ENCODE measurements at places on chromosomes 4 and X.

DNA sequence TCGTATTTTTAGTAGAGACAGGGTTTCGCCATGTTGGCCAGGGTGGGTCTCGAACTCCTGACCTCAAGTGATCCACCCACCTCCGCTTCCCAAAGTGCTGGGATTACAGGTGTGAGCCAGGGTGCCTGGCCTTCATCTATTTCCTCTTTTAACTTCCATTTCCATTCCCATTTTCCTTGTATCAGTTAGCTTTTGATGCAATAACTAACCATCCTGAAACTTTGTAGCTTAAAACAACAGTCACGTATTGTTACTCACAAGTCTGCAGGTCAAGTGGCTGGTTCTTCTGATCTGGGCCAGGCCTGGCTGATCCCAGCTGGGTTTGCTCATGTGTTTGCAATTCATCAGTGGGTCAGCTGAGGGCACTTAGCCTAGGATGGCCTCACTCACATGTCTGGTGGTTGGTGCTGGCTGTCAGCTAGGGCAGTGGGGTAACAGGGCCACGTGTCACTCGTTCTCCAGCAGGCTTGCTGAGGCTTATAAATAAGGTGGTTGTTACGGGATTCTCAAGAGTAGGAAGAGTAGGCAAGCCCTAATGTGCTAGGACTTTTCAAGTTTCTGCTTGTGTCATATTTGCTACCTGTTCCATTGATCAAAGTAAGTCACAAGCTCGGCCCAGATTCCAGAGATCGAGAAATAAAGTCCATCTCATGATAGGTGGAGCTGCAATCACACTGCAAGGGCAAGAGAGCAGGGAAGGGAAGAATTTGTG lies 88.2 kb downstream of the SOWAHB start:
- DNase-seq = no peak

DNA sequence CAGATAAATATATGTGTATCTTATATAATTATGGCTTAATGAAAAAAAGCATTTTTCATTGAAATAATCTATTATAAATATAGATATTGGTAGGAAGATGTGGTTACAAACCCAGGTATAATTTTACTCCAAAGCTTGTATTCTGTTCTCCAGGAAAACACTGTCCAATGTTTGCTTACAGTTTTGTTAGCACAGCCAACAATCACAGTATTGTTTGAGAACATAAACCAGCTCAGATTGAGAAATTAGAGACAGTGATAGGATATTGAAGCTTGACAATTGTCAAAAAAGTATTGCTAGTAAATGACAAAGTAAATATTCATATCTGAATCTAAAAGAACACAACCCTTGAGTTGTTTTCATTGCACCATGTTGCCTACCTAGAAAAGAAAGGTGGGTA lies 228.8 kb downstream of the ADGRL3 start:
- DNase-seq = no peak

DNA sequence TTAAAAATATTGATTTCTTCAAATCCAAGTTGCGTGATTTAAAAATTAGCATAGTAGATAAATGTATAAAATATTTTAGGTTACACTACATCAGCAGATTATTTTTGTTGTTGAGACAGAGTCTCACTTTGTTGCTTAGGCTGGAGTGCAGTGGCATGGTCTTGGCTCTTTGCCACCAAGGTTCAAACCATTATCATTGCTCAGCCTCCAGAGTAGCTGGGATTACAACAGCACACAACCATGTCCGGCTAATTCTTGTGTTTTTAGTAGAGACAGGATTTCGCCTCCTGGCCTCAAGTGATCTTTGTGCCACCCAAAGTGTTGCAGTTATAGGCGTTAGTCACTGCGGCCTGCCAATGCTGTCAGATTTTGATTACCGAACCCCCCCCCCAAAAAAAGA lies 1390.5 kb upstream of the TENM3 start:
- DNase-seq = no peak

- DNase-seq = no peak
These were observed 105.8 kb downstream of the GEMIN8 start for GRCh38 chrX:13923845-13924244.

DNA sequence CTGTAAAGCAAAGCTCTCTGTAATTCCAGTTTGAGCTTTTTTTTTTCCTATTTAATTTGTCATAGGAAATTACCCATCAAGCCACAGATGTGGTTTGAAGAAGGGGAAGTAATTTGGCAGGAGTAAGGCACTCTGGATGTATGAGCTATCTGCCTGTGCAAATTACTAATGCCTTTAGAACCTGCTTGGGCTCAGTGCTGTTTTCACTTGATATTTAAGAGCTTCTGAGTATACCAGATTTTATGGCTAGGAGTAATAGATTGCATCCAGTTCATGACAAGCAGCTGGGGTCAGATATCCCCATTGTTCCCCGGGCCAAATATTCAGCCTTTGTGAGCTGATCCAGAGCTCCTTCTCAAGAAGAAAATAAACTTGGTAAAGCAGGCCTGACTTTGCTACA lies 89.1 kb downstream of the DCAF8L2 start:
- no peak for DNase-seq

DNA sequence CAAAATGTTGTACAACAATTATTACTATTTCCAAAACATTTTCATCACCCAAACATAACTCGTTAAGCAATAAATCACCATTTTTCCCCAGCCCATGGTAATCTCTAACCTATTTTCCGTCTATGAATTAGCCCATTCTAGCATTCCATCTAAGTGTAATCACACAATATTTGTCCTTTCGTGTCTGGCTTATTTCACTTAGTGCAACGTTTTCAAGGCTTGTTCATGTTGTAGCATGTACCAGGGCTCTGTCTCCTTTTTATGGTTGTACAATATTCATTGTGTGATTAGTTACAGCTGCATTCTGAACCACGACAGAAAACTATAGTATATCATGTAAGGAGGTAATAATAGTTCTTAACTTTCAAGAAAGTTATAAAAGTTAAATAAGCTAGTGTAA lies 656.0 kb upstream of the HS3ST1 start:
- no peak for DNase-seq

DNA sequence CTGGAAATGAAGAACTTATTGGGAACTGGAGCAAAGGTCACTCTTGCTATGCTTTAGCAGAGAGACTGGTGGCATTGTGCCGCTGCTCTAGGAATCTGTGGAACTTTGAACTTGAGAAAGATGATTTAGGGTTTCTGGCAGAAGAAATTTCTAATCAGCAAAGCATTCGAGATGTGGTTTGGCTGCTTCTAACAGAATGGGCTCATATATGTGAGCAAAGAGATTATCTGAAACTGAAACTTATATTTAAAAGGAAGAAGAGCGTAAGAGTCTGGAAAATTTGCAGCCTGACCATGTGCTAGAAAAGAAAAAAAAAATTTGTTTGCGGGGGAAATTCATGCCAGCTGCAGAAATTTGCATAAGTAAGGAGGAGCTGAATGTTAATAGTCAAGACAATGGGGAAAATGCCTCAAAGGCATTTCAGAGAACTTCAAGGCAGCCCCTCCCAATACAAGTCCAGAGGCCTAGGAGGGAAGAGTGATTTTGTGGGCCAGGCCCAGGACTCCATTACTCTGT lies 35.9 kb upstream of the PAPSS1 start:
- DNase-seq = no peak

GRCh38 chr4:110553197-110553596 lies 69.7 kb downstream of the PITX2 start:
- DNase-seq = no peak

DNA sequence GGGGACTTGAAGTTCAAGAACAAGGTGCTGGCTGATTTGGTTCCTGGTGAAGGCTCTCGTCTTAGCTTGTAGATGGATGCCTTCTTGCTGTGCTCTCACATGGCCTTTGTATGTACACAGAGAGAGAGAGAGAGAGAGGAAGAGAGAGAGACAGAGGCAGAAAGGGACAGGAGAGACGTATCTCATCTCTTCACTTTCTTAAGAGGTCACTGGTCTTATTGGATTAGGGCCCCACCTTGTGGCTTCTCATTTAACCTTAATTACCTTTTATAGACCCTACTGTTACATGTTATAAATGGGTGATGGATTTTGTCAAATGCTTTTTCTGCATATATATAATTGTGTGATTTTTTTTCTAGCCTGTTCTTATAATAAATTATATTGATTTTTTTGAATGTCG lies 1444.2 kb downstream of the ADGRL3 start:
- DNase-seq = peak; percentile 8

- no peak for DNase-seq
These were observed 2.0 kb upstream of the FATE1 start for GRCh38 chrX:151713849-151714248.

GRCh38 chr4:153038623-153039311 lies 102.6 kb downstream of the FHDC1 start:
- DNase-seq = no peak

DNA sequence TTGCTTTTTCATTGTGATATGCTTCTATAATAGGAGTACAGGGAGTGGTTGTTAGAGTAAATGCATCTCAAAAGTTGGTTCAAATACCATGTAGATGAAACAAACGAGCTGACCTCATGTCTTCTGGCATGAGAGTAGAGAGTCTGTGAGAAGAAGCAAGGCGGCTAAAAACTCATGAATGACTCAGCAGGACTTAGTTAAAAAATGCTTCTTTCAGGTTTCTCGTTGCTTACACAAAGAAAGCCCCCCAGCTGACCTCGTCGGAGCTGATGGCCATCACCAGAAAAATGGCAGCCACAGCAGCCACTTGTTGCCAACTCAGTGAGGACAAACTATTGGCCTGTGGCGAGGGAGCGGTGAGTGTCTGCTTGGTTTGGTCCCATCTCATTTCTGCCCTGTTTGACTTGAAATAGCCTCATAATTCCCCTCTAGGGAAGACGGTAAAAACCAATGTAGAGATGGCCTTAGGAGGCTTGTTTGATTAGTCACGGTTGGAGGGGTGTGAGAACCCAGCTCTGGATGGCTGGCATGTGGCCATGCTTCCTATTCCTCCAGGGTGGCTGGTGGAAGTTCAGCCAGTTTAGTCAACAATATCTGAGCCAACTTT lies 14.5 kb downstream of the AFP start:
- no peak for DNase-seq

All from Ammon's horn (tissue), 1 donor.